Activated effector memory CD4-positive, alpha-beta T cell treated with anti-CD3 and anti-CD28 coated beads, Interleukin-2, amount 50 U/mL, for 16 hours (primary cell): ENCODE measurements at places on chromosomes 2 and 18.
A peak's percentile ranks its signal among the peaks of the same experiment; 100 is the strongest.

DNA sequence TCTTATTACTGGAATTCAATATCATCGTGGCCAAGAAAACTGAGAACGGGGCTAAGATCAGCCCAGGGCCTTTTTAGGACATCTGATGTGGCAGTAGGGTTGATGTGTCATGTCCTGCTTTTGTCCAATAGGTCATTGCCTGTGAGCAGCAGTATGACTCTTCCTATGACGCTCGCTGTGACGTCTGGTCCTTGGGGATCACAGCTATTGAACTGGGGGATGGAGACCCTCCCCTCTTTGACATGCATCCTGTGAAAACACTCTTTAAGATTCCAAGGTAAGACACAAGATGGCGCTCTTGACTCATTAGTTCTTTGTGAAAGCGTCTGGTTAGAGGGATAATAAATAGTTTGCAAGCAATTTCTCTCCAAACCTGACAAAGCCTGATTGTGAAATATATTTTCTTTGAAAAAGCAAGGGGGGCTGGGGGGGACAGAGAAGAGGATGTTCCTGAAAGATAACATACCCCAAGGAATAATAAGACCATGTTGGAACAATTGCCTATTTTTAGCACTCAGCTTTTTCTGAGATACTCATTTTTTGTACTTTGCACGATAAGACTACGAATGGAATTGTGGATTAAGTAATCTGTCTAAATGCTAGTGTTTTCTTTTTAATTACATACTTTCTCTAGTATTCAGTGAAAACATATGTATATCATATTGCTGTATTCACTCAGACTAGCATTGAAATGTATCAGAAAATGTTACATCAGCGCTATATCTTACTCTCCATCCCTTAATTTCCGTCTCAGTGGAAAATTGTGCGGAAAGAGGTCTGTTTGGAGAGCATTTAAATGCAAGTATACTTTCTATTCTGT is 58.1 kb downstream of the MYO3B start:
- DNase-seq = no peak

DNA sequence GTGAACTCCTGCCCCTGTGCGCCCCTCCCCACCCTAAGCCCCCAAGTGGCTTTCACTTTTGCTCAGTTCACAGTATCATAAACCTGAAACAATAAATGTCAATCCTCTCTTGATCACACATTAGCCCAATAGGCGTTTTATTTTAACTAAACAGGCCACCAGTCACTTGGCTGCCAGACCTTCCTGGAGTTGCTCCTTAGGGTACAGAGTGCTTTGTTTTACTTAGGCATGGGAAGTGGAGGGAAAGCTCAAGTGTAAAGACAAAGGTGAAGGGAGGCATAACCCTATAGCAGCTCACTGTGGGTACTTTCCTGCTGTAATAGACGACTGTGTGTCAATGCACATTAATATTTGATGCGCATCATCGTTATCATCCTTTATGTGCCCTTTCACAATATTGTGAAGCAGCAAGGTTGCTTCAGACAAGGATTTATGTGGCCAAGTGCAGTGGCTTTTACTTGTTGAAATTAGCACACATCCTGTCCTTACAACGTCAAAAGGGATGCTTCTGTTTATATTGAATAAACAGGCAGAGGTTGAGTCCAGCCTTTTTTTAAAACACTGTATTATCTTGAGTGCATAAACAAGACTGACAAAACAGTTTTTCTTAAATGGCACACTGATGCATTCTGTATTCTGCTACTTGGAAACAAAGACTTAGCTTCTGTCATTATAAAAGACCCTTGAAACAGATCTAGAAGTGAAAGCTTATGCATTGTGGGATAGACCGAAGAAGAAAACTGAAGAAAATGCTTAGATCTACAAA is 168.5 kb downstream of the TMEFF2 start:
- no peak for DNase-seq

DNA sequence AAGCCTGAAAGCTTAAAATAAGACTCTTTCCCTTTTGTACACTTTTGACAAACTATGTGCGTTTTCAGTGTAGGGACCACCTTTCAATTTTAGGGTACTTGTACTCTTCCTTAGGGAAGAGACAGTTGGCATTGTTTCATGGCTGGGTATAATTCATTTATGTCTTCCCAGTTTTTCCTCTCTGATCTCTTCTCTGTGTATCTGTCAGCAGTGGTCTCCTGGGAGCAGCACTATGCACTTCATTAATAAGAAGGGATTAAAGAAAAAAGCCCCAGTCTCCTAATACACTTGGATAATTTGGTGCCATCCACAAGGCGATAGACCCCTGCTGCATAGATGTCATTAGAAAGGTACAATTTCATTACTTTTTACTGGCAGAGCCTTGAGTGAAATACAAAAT is 12.1 kb downstream of the AQP4 start:
- DNase-seq = no peak

- no peak for DNase-seq
Measured at GRCh38 chr2:102345329-102345920, 10.2 kb upstream of the IL18R1 start.

- DNase-seq = no peak
Measured at GRCh38 chr2:120269076-120269744, 16.6 kb downstream of the RALB start.

DNA sequence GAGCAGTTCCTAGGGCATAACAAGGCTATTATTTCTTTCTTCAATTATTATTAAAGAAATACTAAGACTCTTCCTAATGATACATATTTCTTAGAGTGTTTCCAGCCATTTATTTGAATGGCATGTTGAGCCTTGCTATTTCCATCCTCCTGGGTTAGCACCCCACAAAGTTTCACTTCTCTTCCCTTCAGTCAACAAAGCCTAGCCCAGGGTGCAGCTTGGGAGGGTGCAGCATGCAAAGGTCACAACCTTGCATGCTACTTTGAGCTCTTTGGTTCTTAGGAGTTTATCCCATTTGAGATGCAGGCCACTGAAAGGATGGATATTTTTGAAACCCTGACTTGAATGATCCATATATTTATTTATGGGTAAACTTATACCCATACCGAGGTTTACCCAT is 454.4 kb upstream of the MEIS1 start:
- no peak for DNase-seq

DNA sequence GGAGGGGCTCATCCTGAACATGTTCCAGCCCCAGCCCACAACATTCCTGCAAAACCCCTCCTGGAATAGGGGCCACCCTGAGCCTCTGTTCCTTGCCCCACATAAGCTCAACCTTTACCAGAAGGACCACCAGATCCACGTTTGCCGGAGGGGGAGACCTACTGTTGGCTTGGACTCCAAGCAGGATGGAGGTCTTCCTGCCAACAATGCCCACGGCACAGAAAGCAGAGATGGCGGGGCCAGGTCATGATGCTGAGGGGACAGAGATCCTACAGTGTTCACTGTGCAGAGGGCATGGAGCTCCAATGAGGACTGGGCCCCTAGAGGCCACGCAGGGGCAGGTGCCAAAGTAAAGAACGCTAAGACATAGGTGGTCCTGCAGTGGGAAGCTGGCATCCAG is 98.5 kb upstream of the RAB6C start:
- no peak for DNase-seq

GRCh38 chr2:101679037-101679726 is 18.3 kb upstream of the MAP4K4 start:
- no peak for DNase-seq

GRCh38 chr2:12970861-12971260 is 254.1 kb downstream of the TRIB2 start:
- no peak for DNase-seq

- peak; percentile 79 for DNase-seq
Measured at GRCh38 chr2:63861220-63861822, 19.6 kb downstream of the UGP2 start.

DNA sequence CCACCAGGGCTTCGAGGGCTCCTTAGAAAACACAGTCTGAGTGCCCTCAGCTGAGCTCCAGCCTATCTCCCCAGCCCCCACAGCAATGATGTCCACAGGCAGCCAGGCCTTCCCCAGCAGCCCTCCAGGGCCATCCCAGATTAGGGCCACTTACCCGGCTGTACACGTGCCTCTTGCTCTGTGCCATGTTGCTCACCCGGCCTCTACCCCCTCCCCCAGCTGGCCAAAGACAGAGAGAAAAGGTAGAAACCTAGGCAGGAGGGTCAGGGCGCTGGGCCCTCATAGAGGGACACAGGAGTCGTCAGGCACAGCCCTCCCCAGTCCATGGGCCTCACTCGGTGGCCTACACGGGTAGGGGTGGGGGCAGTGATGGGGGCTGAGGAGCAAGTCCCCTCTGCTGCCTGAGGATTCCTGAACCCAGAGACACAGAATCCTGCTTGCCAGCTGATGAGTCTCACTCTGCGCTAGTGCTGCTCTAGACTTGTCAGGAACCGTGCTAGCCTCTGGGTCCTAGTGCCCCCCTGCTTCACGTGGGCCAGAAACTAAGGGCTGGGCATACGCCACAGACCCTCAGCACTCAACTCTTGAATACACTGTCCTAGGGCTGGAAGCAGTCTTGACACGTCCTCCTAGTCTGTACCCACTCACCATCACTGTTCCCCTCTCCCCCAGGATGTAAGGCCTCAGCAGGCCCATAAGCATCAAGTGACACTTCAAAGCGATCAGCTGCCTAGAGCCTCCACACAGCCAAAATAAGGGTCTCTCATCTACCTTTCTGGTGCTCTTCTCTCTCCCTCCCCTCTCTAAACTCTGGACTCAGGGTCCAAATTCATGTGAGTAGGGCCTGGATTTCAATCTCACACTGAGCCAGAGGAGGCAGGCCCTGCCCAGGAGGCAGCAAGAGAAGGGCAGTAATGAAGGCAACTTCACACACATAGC is at the start of gene DCTN1:
TSS of gene DCTN1 (minus strand) at position 461 of the 939 bp plus-strand sequence. CDS start at position 187, 274 bp downstream.
- no peak for DNase-seq

- peak; percentile 86 for DNase-seq
Measured at GRCh38 chr2:96116879-96117533, 635 bp upstream of the ADRA2B start.

GRCh38 chr2:42722320-42723190 is 41.4 kb downstream of the OXER1 start:
- DNase-seq = no peak

DNA sequence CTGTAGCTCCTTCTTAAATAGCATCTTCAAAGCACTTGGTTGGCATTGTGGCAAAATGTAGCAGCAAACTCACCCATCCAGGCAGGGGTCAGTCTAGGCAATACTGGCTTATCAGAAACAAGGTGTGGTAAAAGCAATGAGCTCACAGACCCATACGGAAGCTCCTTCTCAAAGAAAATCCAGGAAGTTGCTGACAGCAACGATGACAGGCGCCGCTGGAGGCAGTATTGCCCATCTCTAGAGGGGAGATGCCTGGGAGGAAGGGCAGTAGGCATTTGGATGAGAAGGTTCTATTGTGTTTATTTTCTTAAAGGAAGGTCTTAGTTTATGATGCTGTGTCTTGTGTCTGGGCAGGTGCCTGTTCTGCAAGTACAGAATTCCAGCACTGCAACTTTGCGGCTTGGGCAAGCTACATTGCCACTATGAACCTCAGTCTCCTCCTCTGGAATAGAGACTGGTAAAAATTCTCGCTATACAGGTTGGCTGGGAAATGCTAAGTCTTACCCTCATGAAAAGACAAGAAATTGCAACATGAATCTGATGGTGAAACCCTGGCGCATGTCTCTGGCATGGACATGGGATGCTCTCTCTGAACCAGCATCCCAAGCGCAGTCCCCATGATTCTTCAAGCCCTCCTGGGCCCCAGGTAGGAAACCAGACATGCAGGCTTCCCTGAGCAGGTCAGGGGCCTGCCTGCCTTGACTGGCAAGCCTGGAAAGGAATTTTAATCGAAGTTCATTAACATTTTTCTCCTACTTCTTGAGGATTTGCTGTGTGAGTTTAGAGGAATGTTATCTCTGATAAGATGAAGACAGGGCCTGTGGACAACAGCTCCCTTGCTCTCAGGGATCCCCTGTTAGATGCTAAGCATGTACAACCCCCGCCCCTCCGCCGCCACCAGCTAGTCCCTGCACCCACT is 156.0 kb downstream of the TFCP2L1 start:
- DNase-seq = no peak

DNA sequence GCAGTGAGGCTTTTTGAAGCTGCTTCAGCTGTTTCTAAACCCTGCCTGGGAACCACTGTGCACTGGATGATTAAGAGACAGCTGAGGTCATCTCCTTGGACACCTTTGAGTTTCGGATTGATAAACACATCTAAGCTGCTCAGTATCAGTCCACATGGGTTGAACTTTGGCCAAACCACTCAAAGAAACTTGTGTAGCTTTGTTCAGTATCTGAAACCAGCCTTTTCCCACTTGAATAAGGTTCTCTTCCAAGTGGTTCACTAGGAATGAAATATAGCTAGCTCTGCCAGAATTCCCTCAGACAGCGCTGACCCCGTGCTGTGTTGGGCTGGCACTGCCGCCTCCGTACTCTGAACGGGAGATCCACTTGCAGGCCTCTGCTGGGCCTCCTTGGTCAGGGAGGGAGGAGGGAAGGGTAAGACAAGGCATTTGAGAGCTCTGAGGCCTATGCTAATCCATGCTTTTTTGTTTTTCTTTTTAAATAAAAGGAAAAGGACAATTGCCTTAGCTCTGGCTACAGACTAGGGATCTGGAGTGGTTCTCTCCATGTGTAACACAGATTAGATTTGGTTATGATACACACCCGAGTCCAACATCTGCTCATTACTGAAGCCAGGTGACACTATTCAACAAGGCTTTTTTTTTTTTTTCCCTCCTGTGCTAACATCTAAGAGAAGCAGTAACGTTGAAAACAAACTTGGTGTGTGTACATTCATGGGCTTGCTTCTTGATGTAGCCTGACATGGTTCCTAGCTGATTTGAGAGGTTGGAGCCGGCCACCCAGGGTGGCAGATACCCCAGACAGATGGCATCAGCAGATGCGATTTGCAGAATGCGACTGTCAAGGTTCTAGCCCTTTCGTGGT is 67.7 kb downstream of the NCK2 start:
- DNase-seq = no peak

GRCh38 chr2:145360129-145360790 is 840.3 kb upstream of the ZEB2 start:
- no peak for DNase-seq
